Midbrain (tissue), 1 donor: ENCODE measurements at places on chromosomes 5 and 9.
A peak's percentile ranks its signal among the peaks of the same experiment; 100 is the strongest.

DNA sequence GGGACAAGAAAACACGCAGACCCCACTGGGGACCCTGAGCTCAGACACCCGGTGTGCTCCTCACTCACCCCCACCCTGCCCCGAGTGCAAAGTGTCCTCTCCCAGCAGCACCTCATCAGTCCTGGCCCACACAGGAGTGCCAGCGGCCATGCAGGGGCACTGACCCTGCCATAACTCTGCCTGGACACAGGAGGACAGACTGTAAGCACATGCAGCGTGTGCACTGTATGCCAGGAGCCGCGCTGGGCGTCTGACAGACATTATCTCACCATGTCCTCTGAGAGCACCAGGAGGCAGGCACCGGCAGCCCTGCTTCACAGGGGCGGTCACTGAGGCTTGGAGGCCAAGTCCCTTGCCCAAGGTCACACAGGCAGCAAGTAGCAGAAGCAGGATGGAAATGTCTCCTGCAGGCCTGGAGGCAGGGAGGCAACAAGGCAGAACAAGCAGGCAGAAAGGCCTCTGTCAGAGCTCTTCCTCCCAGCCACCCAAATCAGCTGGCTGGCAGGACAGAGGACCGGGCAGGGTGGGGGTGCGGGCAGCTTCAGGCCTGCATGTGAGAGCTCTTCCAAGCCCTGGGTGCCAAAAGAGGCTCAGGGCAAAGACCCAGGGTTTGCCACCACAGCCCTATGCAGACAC lies 8.4 kb downstream of the EEIG1 start:
- DNase-seq = peak; percentile 72

- no peak for DNase-seq
Observed at GRCh38 chr9:82020331-82020730, 31.8 kb downstream of the SPATA31D1 start.

GRCh38 chr5:411728-412127 lies 31.2 kb upstream of the EXOC3 start:
- DNase-seq = no peak

DNA sequence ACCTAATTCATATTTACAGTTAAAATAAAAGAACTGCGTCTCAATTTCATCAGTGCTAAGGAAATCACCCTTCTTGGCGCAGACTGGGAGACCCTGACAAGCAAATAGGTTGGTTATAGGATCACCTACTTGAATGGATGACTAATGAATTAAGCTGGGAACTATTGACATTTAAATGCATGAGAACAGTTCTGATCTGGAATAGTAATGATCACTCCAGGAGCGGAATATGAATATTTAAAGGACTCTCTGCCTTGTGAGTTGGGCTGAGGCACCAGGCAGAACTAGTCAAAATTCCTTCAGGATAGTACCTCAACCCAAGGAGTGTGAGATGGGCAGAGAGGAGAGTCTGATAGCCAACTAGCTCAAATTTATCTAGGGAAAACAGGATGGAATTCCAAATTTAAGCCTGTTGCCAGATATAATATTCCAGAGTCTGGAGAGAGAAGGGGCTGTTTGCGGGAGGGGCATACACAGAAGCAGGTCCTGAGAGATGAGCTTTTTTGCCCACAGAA lies 364.4 kb downstream of the CSNK1G3 start:
- no peak for DNase-seq

- no peak for DNase-seq
Observed at GRCh38 chr9:33229359-33230114, 10.4 kb upstream of the SPINK4 start.

- DNase-seq = no peak
Observed at GRCh38 chr5:100518377-100518776, 16.8 kb upstream of the FAM174A start.

- DNase-seq = no peak
Observed at GRCh38 chr9:34536685-34537084, 13.9 kb upstream of the ENHO start.

DNA sequence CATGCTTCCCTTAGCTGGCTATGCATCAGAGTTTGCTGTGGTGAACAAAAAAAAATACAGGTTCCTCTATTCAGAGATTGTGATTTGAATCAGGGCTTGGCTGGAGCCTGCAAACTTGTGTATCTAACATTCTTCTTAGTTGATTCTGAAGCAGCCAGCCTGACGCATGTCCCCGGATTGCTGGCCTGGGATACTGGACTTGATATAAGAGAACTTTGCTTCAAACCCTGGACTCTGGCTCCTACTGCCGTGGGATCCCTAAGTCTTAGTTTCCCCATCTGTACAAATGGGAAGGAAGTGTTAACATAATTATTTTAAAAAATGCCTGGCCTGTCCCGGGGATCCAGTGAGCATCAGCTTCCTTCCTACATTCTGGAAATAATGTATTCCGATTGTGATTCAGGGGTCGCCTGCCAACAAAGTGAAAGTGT lies 292.8 kb downstream of the ARHGEF28 start:
- peak; percentile 25 for DNase-seq

DNA sequence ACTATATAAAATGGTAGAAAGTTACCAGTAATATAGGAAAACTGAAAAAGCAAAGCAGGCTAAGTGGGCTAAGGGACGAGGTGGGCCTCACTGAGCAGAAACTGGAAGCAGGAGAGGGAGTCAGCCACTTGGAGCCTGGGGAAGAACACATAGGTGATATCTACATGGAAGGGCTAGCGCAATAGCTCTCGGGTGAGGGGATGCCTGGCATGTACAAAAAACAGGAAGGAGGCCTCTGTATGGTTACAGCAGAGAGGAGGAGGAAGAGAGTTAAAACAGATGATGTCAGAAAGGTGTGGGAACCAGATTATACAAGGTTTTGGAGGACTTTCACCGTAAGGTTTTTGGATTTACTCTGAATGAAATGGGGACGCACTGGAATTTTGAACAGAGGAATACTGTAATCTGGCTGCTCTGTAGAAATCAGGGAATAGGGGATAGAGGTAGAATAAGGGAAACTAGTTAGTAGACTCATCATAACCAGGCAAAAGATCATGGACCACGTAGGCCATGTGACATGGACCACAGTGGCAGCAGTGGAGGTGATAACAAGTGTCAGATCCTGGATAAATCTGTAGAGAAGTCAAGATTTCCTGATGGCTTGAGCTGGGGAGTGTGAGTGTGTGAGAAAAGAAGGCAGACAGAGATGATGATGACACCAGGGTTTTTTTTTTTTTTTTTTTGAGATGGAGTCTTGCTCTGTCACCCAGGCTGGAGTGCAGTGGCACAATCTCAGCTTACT lies 52.5 kb downstream of the FNBP1 start:
- DNase-seq = no peak

DNA sequence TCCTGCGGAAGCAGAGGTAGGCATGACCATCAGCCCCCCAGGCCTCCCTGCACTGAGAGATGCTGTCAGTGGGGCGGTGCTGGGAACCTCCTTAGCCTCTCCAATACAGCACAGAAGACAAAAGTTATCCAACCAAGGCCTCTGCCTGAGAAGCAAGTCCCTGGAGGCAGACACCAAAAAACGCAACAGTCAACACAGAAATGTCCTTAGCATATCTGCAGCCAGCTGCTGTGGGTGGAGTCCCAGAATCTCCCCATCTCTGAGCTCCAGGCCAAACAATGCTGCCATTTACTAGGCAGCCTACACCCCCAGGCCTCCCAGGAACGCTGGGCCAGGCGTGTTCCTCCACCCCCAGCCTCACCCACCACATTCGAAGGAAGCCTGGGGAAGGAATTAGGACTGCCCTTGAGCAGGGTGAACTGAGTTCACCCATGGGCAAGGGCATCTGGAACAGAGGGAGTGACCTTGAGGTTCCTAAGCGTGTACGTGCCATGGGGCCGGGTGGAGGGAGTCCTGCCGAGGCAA lies 43.7 kb downstream of the STK10 start:
- DNase-seq = peak; percentile 58

DNA sequence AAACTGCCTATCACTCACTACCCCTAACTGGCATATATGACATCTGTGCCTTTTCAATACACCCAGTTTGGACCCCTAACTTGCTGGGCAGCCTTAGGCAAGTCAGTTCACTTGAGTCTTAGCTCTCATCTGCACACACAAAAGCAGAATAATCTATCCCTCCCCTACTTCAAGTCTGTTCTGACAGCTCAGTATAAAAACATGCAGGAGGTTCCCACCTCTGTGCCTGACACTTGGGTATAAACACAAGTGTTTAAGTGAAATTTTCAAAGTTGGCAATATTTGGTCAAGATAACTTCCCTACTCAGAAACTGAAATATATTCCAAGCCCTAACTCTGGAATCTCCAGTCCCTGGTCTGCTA lies 12.6 kb downstream of the HNRNPH1 start:
- no peak for DNase-seq

GRCh38 chr5:135491552-135492318 lies 39.6 kb upstream of the TIFAB start:
- DNase-seq = no peak

DNA sequence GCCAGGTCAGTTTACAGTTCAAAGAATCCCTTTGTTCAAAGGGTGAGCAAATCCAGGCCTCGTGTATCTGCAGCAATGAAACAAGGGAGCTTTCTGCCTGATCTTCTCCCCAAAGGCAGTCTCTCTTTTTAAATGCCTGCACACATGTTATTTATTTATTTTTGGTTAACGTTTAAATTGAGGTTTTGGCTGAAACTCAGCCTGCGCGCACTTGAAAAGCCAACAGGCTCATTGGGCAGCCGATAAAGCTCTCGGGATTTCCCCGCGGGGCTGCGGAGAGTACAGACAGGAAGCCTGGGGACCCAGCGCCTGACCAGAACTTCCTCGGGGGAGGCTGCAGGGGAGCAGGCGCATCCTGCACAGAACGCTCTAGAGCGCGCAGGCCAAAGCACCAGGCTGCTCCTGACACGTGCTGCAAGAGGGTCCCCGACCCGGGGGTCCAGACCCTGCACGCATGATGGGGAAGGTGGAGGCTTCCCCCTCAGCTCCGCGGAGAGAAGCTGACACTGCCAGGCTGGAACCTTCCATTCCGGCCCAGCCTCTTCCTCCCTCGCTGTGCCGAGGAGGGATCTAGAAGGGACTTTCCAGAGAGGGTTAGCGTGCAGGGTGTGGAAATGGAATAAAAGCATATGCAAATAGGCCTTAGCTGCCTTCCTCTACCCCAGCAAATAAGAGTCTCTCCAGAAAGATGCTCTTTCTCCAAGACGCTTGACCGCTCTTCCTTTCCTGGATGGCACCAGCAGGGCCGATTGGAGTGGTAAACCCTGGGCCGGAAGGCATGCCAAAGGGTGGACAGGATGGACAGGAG lies 46.1 kb downstream of the PTTG1 start:
- DNase-seq = no peak

DNA sequence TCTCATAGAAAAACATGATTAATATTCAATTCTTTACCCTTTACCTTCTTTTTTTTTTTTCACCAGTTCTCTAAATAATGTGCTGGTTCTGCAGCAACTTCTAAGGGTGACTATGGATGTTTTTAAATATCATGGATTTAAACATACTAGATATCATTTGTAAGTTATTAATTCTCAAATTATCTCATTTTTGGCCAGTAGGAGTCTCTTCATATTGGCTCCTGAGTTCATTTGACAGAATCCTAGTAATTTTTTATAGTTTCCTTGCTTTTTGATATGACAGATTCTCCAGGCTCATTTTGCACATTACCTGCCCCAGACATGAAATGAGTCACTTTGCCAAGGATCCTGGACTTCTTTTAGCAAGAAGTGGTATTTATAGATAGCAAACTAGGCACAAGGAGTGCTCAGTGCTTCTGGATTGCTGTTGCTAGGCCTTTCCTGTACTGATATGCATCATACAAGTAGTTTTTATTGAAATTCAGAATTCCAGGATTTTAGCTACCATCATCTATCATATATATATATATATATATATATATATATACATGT lies 201.3 kb upstream of the IL12B start:
- DNase-seq = no peak

GRCh38 chr5:147558826-147559225 lies 49.0 kb upstream of the DPYSL3 start:
- DNase-seq = peak; percentile 43

GRCh38 chr5:20694121-20694520 lies 706.1 kb upstream of the CDH18 start:
- no peak for DNase-seq
